Diencephalon (tissue), 1 donor: ENCODE measurements at places on chromosomes 1 and 21. TPM values are rescaled to one million over a fixed set of nuclear protein-coding genes. Genes with fewer than 3 reads are reported as not detected.

AQP10 gene
- not detected for total RNA-seq

MIXL1 gene
- not detected for total RNA-seq

RAB13 gene
- 9.7 TPM for total RNA-seq

FCRL5 gene
- not detected for total RNA-seq

HSPA6 gene
- 1.2 TPM for total RNA-seq

EPHB2 gene
- 36.9 TPM for total RNA-seq

PPP2R5A gene
- total RNA-seq, result 27.2 TPM

MRAP gene
- total RNA-seq, result not detected

NBPF19 gene
- total RNA-seq, result 9.2 TPM

BNIPL gene
- 0.23 TPM for total RNA-seq

HES4 gene
- 17.1 TPM for total RNA-seq

VWA5B1 gene
- total RNA-seq, result 4.8 TPM

CHIA gene
- total RNA-seq, result not detected

LRRIQ3 gene
- total RNA-seq, result 2.5 TPM

CLK2 gene
- 24.2 TPM for total RNA-seq

PTGER3 gene
- 22.1 TPM for total RNA-seq

RBP7 gene
- not detected for total RNA-seq

TMCC2 gene
- 38.3 TPM for total RNA-seq

PLEKHN1 gene
- total RNA-seq, result not detected

OR2T11 gene
- total RNA-seq, result not detected

AGMAT gene
- total RNA-seq, result 2.3 TPM

CDA gene
- not detected for total RNA-seq

CHRNB2 gene
- 31.6 TPM for total RNA-seq

AIM2 gene
- total RNA-seq, result 9.9 TPM

OLFML2B gene
- 1.8 TPM for total RNA-seq

MFAP2 gene
- 7.4 TPM for total RNA-seq

MSH4 gene
- 1.6 TPM for total RNA-seq

DMRTA2 gene
- 0.92 TPM for total RNA-seq

NKAIN1 gene
- 29.5 TPM for total RNA-seq

BARHL2 gene
- total RNA-seq, result 1.4 TPM
